Bronchus fibroblast of lung (primary cell): ENCODE measurements at places on chromosomes 3 and 15. TPM values are rescaled to one million over a fixed set of nuclear protein-coding genes. Genes with fewer than 3 reads are reported as not detected.

The TGM5 gene
- total RNA-seq = not detected in 2 replicates

The ITIH3 gene
- total RNA-seq = not detected in 2 replicates

The CFAP100 gene
- not detected in 2 replicates for total RNA-seq

The GOLGA6D gene
- not detected in 2 replicates for total RNA-seq

The SMAD6 gene
- total RNA-seq = 4.7 and 7.1 TPM in 2 replicates

The RSL24D1 gene
- total RNA-seq = 72.4 and 92.6 TPM in 2 replicates

The PLOD2 gene
- total RNA-seq = 49.2 and 56.5 TPM in 2 replicates

The MYNN gene
- 10.9 and 12.1 TPM in 2 replicates for total RNA-seq

The STIMATE gene
- 11.3 and 13.8 TPM in 2 replicates for total RNA-seq

The PAK6 gene
- total RNA-seq = 3.5 TPM in 1 of 2 replicates, not detected in the other

The CA12 gene
- total RNA-seq = 18.7 and 20.8 TPM in 2 replicates

The FMN1 gene
- total RNA-seq = 4.6 and 6.7 TPM in 2 replicates

The ARIH2 gene
- 55.2 and 64.1 TPM in 2 replicates for total RNA-seq

The ZNF35 gene
- 3.3 and 6.6 TPM in 2 replicates for total RNA-seq

The GOLIM4 gene
- total RNA-seq = 26.5 and 29.4 TPM in 2 replicates

The HRH1 gene
- total RNA-seq = 4.9 and 5.4 TPM in 2 replicates

The CPNE4 gene
- total RNA-seq = not detected in 2 replicates

The ASB14 gene
- total RNA-seq = not detected in 2 replicates

The IL16 gene
- total RNA-seq = 0.34 and 1.0 TPM in 2 replicates

The LRRC2 gene
- total RNA-seq = under 0.01 TPM in 2 replicates

The AMIGO3 gene
- total RNA-seq = 0.50 and 1.2 TPM in 2 replicates

The ALAS1 gene
- total RNA-seq = 44.6 and 44.7 TPM in 2 replicates

The SLC2A2 gene
- not detected in 2 replicates for total RNA-seq

The SH2D7 gene
- total RNA-seq = not detected in 2 replicates

The MCTP2 gene
- 1.8 TPM in 2 replicates for total RNA-seq

The FAM81A gene
- 0.50 and 0.59 TPM in 2 replicates for total RNA-seq

The NME9 gene
- total RNA-seq = not detected in 2 replicates
